Naive thymus-derived CD8-positive, alpha-beta T cell (primary cell): ENCODE measurements at places on chromosomes 5 and 9. TPM values are rescaled to one million over a fixed set of nuclear protein-coding genes. Genes with fewer than 3 reads are reported as not detected.
A peak's percentile ranks its signal among the peaks of the same experiment; 100 is the strongest.

- no peak for DNase-seq
These were observed 32.3 kb upstream of the INSYN2B start for GRCh38 chr5:170012622-170013021.

DNA sequence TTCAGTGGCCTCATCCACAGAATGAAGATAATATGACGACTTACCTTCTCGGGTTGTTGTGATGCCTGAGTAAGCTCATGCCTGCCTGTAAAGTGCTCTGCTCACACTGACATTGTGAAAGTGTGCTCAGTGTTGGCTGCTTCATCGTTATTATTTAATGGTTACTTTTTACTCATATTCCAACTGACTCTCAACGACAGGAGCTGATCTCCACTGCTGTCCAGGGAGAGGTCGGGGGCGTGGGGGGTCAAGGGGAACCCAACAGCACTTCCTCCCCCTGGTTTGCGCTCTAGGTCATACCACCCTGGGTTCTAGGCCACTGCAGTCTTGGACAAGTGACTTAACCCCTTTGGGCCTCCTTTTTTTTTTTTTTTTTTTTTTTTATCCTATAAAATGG, 52.9 kb upstream of the ANGPTL2 start:
- DNase-seq, result no peak

- no peak for DNase-seq
These were observed 74.4 kb downstream of the FGF18 start for GRCh38 chr5:171493646-171494393.

GRCh38 chr5:39283231-39283818, 64.0 kb upstream of the FYB1 start:
- peak; percentile 71 for DNase-seq

GRCh38 chr5:34447424-34447823, 208.7 kb upstream of the RAI14 start:
- DNase-seq, result no peak

DNA sequence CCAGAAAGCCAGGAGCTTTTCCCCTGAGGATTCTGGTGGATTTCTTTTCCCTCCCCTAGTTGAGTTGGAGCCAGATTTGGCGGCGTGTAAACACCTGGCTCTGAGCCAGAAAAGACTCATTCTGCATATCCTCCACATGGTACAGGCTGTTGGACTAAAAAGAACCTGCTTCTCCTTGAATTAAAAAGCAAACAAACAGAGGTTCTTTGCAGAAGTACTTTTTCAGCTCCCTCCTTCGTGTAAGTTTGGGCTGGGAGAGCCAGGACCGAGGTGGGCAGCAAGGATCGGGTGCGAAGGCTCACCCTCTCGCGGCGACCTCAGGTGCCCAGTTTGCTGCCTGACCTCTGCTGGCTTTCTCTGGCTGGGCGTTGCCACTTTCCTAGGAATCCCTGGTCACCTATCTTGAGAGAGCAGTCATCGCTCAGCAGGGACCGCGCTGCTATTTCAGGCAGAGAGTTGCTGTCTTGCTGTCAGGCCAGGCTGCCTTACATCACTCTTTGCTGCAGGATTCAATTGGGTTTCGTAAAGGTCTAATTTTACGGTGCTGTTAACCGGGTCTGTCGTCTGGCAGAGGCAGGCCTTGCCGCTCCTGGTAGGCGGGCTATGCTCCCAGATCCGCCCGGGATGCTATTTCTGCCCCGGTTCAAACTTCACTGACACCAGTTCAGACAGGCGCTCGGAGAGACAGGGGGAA, 3.2 kb downstream of the PAPPA start:
- DNase-seq, result no peak

DNA sequence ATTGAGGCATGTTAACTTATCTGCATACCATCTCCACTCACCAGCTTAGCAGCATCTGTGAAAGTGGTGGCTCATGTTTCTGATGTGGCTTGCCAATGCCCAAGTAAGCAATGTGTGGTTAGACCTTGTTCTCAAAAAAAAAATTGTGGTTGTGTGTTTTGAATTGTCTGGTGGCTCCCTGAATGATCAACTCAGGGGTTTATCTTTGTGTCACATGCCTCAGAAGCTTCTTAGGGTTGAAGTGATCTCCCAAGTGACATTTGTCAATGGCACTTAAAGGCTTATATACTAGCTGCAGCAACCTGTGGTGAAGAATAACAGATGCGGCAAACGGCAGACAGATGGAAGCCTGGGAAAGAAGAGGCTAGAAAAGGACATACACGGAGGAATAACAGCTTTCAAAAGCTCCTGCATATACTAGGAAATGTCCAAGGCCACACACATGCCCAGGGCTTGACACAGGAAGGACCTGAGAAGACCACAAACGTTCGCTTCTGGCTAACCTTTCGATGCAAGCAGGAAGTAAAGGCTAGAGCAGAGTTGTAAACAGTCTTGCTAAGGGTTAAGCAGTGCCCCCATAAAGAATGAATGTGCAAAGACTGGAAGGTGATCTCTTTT, 42.2 kb upstream of the FSD1L start:
- DNase-seq, result peak; percentile 62

- DNase-seq, result no peak
These were observed 38.6 kb upstream of the NFIB start for GRCh38 chr9:14352503-14352902.

- DNase-seq, result no peak
These were observed 231.6 kb upstream of the NFIL3 start for GRCh38 chr9:91655215-91655614.

DNA sequence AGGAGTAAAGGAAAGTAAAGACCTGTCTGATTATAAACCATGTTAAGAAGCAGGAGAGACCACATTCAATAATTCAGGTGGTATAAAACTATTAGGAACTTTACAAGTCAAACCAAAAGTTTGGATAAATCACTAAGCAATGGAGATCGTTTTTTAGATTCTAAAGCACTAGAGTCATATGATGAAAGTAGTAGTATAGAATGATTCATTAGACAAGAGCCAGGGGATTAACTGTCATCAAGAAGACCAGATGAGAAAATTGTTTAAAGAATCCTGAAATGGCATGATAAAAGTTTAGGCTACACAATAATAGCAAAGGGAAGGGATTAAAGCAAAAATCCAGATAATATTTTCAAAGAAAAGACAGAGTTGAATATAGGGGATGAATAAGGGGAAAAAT, 12.9 kb upstream of the CARNMT1 start:
- DNase-seq, result no peak

DNA sequence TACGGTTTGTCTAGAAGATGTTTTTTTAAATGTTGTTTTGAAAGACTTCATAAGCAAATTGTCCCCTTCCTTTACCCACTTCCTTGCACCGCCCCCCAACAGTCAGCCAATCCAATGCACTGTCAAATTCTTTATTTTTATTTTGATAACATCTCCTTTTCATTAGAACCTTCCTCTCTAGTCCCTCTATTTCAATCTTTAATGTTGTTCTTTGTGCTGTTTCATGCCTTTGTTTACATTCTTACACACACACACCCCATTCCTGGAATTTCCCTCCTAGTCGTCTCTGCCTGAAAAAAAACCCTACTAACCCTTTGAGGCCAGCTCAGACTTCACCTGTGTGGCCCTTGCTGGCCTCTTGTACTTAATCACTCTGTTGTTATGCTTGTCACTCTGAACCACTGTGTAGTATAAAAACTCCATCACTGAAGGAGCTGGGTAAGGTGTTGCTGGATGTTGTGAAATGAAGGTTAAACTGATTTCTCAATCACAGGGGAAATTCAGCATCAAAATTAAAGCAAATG, 133.4 kb downstream of the UGCG start:
- DNase-seq, result no peak

- DNase-seq, result no peak
These were observed 222.4 kb downstream of the FBN2 start for GRCh38 chr5:128315671-128316070.

- no peak for DNase-seq
These were observed 14.9 kb downstream of the GLDC start for GRCh38 chr9:6630502-6631206.

GRCh38 chr9:68869022-68869421, 144.9 kb downstream of the PRKACG start:
- DNase-seq, result no peak

DNA sequence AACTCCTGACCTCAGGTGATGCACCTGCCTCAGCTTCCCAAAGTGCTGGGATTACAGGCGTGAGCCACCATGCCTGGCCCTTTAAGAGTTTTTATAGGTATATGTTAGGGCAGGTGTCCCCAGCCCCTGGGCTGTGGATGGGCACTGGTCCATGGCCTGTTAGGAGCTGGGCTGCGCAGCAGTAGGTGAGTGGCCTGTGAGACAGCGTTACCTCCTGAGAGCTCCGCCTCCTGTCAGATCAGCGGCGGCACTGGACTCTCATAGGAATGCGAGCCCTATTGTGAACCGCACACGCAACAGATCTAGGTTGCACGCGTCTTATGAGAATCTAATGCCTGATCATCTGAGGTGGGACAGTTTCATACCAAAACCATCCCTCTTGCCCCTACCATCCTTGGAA, 173.4 kb downstream of the GOLPH3 start:
- no peak for DNase-seq

- peak; percentile 3 for DNase-seq
These were observed 71.5 kb upstream of the RPS23 start for GRCh38 chr5:82349652-82350051.

DNA sequence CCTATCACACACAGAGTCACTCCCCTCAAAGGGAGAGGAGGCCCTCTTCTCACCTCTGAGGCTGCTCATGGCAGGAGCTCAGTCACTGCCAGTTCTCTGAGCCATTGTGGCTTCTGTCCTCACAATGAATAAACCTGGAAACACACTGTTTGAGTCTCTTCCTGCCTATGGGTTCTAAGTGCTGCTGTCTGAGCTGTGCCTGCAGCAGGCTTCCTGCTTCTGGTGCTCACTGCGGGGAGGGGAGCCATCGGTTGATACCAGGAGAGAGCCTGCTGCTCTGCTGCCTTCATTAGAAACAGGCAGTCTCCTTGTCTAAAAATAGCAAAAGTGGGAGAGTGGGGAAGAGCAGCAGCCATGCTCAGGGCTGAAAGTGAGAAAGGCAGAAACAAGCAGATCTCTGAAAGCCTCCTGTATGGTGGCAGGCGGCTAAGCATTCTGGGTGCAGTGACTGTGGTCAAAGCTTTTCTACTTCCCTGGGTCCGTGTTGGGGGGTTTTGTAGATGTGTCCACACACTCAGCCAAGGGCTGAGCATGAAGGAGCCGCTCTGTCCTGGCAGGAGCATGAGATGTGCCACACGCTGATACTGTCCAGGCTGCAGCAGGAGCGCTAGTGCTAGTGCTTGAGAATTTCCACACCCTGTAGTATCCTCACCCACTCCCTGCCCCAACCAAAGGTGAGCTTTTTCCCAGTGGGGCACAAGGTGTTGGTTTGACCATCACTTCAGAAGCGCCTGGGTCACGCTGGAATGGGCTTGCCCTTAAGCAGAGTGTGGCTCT, 34.2 kb downstream of the PRKACG start:
- no peak for DNase-seq

- no peak for DNase-seq
These were observed 7.4 kb downstream of the SHC3 start for GRCh38 chr9:89171231-89171630.

DNA sequence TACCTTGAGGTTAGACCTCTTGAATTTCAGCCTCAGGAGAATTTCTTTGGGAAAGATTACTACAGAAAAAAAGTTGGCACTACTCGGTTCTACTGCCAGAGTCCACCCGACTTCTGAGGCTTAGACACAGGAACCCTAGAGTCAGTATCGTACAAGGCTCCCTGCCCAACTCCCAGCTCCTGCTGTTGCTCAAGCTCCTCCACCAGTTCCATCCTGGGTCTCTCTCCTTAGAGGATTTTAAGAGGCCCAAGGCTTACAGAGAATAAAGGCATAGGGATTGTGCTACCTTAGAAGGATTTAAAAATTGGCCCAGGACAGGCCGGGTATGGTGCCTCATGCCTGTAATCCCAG, 29.0 kb upstream of the SSBP2 start:
- no peak for DNase-seq

DNA sequence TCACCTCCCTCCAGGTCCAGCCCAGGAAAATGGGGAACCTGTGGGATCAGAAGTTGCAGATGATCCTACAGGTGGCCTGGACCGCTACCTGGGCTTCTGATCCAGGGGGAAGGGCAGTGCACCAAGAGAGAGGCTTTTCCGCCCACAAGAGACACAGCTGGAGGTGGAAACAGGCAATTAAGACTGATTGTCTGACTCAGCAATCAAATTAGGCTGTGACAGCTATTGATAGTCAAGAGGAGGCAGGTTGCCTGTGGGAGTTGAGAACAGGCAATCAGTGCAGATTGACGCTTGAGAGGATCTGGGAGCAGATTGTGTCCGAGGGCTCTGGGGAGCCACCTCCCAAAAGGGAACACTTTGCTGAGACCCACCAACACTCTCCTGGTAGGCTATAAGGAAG, 71.1 kb upstream of the SLC44A1 start:
- no peak for DNase-seq

- DNase-seq, result no peak
These were observed 23.9 kb downstream of the SPARC start for GRCh38 chr5:151662805-151663204.

Gene LRRC19
- polyA plus RNA-seq, result not detected

Gene PTRH1
- polyA plus RNA-seq, result 26.2 TPM

Gene ZNF354C
- polyA plus RNA-seq, result 1.8 TPM
